ENCODE measurements at places on chromosomes 12 and 14. TPM values are rescaled to one million over a fixed set of nuclear protein-coding genes. Genes with fewer than 3 reads are reported as not detected.

DNA sequence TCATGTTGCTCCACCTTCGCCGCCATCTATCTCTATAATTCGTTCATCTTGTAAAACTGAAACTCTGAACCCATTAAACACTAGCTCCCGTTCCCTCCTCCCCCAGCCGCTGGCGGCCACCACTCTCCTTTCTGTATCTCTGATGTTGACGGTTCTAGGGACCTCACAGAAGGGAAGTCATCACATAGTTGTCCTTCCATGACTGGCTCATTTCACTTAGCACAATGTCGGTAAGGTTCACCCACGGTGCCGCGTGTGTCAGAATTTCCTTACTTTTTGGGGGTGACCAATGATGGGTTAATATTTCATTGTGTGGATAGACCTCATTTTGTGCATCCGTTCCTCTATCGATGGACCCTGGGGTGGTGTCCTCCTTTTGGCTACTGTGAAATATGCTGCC lies 2.0 kb upstream of the CACNA2D4 start:
- no peak for DNase-seq
- peaks cover 13% of the 10 kb centered on the region for H3K27me3 ChIP-seq
- peaks cover 19% of the 10 kb centered on the region for H3K4me1 ChIP-seq
- H3K27ac ChIP-seq: no peak overlapping the region

- H3K36me3 ChIP-seq: no peaks in the 10 kb centered on the region
- no peaks in the 10 kb centered on the region for H3K4me1 ChIP-seq
- H3K27ac ChIP-seq: no peak overlapping the region
- no peak overlapping the region for H3K4me3 ChIP-seq
Measured at GRCh38 chr12:115385141-115385540, 701.2 kb upstream of the TBX3 start.

DNA sequence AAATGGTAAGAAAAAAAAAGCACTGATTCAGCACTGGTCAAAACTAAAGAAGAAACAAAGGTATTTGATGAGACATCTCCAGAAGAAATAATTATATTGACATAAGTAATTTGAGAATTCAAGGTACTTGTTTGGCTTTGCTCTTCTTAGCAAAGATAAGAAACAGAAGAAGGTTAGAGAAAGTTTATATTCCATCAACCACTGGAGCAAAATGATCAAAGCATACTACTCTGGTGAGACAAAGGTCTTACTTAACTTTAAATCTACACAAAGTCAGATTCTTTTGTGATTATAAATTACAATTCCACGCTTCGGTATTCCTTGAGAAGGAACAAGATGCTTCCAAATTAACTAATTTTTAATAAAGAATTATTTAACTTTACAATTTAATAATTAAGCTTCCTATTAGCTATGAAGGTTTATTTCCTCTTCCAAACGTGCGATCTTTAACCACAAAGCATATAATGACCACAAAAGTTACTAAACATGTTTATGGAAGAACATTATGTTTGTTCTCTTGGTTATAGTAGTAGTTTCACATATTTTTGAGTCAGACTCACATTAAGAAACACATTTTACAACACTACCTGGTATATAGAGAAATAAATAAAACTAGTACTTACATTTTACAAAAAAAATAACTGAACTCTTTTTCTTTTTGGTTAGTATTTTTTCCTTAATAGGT lies 53.4 kb downstream of the METTL25 start:
- no peak overlapping the region for H3K27ac ChIP-seq
- no peaks in the 10 kb centered on the region for H3K4me1 ChIP-seq
- H3K36me3 ChIP-seq: no peaks in the 10 kb centered on the region
- DNase-seq: no peak
- H3K27me3 ChIP-seq: no peaks in the 10 kb centered on the region
- H3K4me3 ChIP-seq: no peak overlapping the region

DNA sequence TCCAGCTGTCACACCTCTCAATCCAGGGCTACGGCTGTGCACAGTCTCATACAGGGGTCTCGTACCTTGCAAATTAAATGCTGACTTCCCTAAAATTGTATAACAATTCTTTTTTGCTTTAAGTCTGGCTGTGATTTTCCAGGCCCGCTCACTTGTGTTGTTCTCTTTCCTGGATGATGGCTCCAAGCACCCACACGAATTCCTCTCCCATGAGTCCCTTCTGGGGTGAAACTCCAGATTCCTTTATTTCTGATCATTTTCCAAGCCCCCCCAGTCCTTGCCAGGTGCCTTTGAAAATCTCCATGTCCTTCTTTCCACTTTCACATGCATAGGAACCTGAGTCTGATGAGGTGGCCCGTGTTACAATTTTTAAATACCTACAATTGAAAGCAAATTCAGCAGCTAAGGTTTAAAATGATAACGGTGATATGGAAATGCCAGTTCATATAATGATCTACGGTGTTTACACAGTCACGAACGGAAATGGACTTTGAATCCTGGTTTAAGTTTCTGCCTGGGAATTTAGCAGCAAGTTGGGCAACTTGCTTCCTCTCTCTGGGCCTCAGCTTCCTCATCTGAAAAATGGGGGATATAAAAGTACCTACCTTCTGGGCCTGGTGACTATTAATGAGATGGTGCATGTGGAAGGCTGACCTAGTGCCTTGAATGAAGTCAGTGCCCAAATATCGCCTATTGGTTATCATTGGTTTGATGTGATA lies 85.5 kb downstream of the STAB2 start:
- H3K36me3 ChIP-seq: no peaks in the 10 kb centered on the region
- no peak overlapping the region for H3K27ac ChIP-seq
- no peak for DNase-seq
- no peak overlapping the region for H3K4me3 ChIP-seq
- no peaks in the 10 kb centered on the region for H3K27me3 ChIP-seq
- no peaks in the 10 kb centered on the region for H3K4me1 ChIP-seq

DNA sequence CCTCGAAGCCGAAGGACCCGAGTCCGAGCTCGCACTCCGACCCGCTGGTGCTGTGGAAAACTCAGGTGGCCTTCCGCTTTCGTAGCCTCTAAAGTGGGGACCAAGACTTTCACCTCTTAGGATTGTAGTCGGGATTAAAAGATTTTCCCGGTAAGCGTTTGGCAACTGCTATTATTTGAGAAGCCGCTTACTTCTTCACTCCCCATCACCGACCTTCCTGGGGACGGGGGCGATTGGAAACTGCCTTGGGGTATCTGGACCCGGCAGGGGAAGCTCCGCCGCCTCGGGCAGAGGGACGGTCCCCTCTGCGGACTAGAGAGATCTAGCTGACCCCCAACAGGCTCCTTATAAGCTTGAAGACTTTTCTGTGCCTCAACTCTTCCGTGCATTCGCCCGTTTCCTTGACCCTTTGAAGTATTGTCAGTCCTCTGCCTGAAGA lies 659 bp downstream of the TRAFD1 start:
- DNase-seq: peak; percentile 69
- H3K36me3 ChIP-seq: peaks cover 7% of the 10 kb centered on the region
- H3K27ac ChIP-seq: peak overlapping the region; percentile 83
- H3K4me3 ChIP-seq: peak overlapping the region; percentile 82
- H3K4me1 ChIP-seq: peaks cover 33% of the 10 kb centered on the region
- peaks cover 2% of the 10 kb centered on the region for H3K27me3 ChIP-seq

GRCh38 chr12:24378548-24379407 lies 429.3 kb upstream of the SOX5 start:
- no peak overlapping the region for H3K27ac ChIP-seq
- H3K27me3 ChIP-seq: no peaks in the 10 kb centered on the region
- no peak for DNase-seq
- H3K4me3 ChIP-seq: no peak overlapping the region
- no peaks in the 10 kb centered on the region for H3K4me1 ChIP-seq
- no peaks in the 10 kb centered on the region for H3K36me3 ChIP-seq

DNA sequence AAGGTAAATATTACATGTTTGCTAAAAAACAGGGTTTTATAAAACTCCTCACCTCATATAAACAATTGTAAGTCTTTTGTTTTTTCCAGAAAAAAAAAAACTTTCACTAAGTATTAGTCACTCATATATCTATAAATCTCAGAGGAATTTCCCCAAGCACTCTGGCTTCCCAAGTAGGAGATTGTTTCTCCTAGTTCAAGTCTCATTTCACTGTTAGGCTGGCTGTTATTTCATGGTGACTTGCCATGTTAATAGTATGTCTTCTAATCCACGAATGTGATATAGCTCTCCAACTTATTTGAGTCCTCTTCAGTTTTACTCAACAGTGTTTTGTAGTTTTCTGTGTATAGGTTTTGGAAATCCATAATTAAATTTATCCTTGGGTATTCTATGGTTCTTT lies 61.6 kb downstream of the CAPZA3 start:
- H3K27me3 ChIP-seq: no peaks in the 10 kb centered on the region
- H3K4me1 ChIP-seq: no peaks in the 10 kb centered on the region
- no peak overlapping the region for H3K27ac ChIP-seq
- no peak for DNase-seq
- no peak overlapping the region for H3K4me3 ChIP-seq
- no peaks in the 10 kb centered on the region for H3K36me3 ChIP-seq

DNA sequence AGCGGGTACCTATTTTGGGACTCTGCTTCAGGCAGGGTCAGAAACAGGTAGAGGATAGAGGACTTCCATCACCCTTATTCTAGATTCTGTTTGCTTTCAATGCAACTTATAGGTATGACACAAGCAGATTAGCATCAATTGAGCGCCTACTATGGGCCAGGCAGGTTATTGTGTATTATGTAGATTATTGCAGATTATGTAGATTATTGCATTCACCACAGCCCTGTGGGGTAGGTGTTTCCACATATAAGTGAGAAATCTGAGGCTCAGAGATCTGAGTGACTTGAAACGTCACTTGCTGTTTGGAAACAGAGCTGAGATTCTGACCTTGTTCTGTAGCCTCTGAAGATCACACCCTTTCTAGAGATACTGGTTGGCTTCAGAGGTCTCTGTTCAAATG lies 25.7 kb upstream of the SERPINA4 start:
- no peak for DNase-seq
- no peak overlapping the region for H3K4me3 ChIP-seq
- no peak overlapping the region for H3K27ac ChIP-seq
- no peaks in the 10 kb centered on the region for H3K4me1 ChIP-seq

- H3K4me1 ChIP-seq: no peaks in the 10 kb centered on the region
- H3K27ac ChIP-seq: no peak overlapping the region
- H3K36me3 ChIP-seq: no peaks in the 10 kb centered on the region
- no peak overlapping the region for H3K4me3 ChIP-seq
Measured at GRCh38 chr12:115216301-115216700, 532.3 kb upstream of the TBX3 start.

- H3K4me3 ChIP-seq: no peak overlapping the region
- no peak overlapping the region for H3K27ac ChIP-seq
- no peak for DNase-seq
- no peaks in the 10 kb centered on the region for H3K4me1 ChIP-seq
Measured at GRCh38 chr12:111390910-111391309, 14.8 kb upstream of the SH2B3 start.

DNA sequence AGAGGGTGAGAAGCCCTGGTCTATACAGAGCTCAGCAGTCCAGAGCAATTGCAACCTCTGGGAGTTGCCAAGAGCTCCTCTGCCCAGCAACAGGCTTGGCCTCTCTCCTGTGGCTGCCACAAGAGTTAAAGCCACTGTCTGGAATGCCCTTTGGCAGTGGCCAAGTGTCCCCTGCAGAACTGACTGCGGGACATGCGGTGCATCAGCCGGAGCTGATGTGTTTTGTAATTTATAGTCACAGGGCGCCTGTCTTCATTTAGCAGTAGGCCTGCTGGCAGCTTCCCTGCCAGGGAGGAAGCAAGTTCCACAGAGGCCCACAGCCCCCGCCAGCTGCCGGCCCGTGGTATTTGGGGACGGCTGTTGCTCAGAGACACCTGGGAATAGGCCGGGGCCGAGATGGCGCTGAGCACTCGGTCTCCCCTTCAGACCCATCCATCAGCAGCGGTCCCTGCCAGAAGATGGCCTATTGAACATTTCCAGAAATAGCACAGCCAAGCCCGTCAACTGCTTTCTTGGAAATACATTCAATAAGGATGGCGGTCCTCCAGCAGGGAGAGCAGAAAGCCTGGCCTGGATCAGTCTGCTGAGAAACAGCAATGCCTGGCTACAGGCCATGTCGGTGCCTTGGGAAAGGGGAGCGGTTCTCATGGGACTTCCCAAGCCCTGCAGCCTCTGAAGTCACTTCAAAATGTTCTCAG lies 217.4 kb downstream of the CRADD start:
- peaks cover 2% of the 10 kb centered on the region for H3K36me3 ChIP-seq
- H3K27me3 ChIP-seq: no peaks in the 10 kb centered on the region
- peaks cover 37% of the 10 kb centered on the region for H3K4me1 ChIP-seq
- H3K27ac ChIP-seq: no peak overlapping the region
- H3K4me3 ChIP-seq: no peak overlapping the region

- H3K4me1 ChIP-seq: peaks cover 5% of the 10 kb centered on the region
- peaks cover 9% of the 10 kb centered on the region for H3K27me3 ChIP-seq
- no peaks in the 10 kb centered on the region for H3K36me3 ChIP-seq
Measured at GRCh38 chr14:105365681-105366080, 32.7 kb upstream of the TEX22 start.

GRCh38 chr12:18327036-18327435 lies 65.7 kb downstream of the PIK3C2G start:
- no peak overlapping the region for H3K27ac ChIP-seq
- H3K36me3 ChIP-seq: no peaks in the 10 kb centered on the region
- no peaks in the 10 kb centered on the region for H3K27me3 ChIP-seq
- no peaks in the 10 kb centered on the region for H3K4me1 ChIP-seq

DNA sequence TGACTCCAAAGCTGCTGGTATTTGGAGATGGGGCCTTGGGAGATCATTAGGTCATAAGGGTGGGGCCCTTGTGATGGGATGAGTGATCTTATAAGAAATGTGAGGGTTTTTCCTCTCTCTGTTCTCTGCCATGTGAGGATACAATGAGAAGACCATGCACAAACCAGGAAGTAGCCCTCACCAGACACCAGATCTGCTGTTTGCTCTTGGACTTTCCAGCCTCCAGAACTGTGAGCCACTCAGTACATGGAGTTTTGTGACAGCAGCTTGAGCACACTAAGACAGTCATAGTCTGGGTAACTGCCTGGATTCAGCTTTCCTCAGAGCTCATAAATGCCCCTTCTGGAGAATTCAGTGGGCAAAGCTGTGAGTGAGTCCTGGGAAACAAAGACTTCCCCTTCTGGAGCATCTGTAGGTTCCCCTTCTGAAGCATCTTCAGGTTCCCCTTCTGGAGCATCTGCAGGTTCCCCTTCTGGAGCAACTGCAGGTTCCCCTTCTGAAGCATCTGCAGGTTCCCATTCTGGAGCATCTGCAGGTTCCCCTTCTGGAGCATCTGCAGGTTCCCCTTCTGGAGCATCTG lies 11.0 kb upstream of the PPP4R3A start:
- H3K36me3 ChIP-seq: no peaks in the 10 kb centered on the region
- H3K27me3 ChIP-seq: peaks cover 2% of the 10 kb centered on the region
- no peak overlapping the region for H3K4me3 ChIP-seq
- DNase-seq: no peak
- no peak overlapping the region for H3K27ac ChIP-seq

Gene AMN
- 0.35 TPM for total RNA-seq

Gene ARHGAP9
- total RNA-seq: 103 TPM

Gene SOX5
- 2.1 TPM for total RNA-seq

Gene TPPP2
- total RNA-seq: not detected

Gene HOXC10
- not detected for total RNA-seq

Gene PTGER2
- 66.7 TPM for total RNA-seq

Gene NCAPD2
- total RNA-seq: 104 TPM
